Activated T-helper 1 cell treated with anti-CD3 and anti-CD28 coated beads, Interleukin-12 subunit alpha, Interleukin-12 subunit beta, Interleukin-2, Interleukin-4 antibody, amounts not matched to agents 30 ng/mL and 10 ng/mL and 1 ng/mL, durations not matched to agents 14 hours and 24 hours and 36 hours (primary cell): ENCODE measurements at places on chromosomes 5 and 9. TPM values are rescaled to one million over a fixed set of nuclear protein-coding genes. Genes with fewer than 3 reads are reported as not detected.

The SPINK13 gene
- total RNA-seq: not detected in 2 replicates

- H3K4me3 ChIP-seq: no peak overlapping the region
- H3K36me3 ChIP-seq: peaks cover 14% of the 10 kb centered on the region
Measured at GRCh38 chr5:126468091-126468490, 44.9 kb downstream of the GRAMD2B start.

GRCh38 chr5:134550271-134551214 lies 25.1 kb downstream of the JADE2 start:
- no peak for DNase-seq
- H3K27ac ChIP-seq: no peak overlapping the region
- peaks cover 35% of the 10 kb centered on the region for H3K4me1 ChIP-seq
- peaks cover 39% of the 10 kb centered on the region for H3K36me3 ChIP-seq
- H3K4me3 ChIP-seq: no peak overlapping the region
- H3K27me3 ChIP-seq: no peaks in the 10 kb centered on the region

The PPP2R2B gene
- not detected in 2 replicates for total RNA-seq

The ZNF658 gene
- total RNA-seq: 1.9 and 2.5 TPM in 2 replicates

- no peak overlapping the region for H3K27ac ChIP-seq
- no peak for DNase-seq
- H3K4me1 ChIP-seq: no peaks in the 10 kb centered on the region
- H3K36me3 ChIP-seq: no peaks in the 10 kb centered on the region
Measured at GRCh38 chr5:61817472-61818326, 485.6 kb downstream of the ZSWIM6 start.
